Stimulated activated CD8-positive, alpha-beta memory T cell treated with anti-CD3 and anti-CD28 coated beads, Interleukin-7, amount 100 ng/mL, for 1 hour (primary cell): ENCODE measurements at places on chromosomes 7 and 10.

DNA sequence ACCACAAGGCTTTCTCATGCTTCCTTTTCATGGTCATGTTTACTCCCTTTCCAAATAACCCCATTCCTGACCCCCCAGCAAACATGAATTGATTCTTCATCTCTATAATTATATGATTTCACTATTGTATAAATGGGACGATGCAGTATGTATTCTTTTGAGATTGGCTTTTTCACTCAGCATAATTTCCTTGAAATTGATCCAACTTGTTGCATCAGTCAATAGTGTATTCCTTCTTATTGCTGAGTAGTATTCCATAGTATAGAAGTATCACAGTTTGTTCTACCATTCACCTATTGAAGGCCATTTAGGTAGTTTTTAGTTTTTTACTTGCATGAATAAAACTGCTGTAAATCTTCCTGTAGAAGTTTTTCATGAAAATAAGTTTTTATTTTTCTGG is 264.7 kb downstream of the BAMBI start:
- DNase-seq: no peak

GRCh38 chr10:49616421-49617101 is 2.7 kb downstream of the CHAT start:
- no peak for DNase-seq

DNA sequence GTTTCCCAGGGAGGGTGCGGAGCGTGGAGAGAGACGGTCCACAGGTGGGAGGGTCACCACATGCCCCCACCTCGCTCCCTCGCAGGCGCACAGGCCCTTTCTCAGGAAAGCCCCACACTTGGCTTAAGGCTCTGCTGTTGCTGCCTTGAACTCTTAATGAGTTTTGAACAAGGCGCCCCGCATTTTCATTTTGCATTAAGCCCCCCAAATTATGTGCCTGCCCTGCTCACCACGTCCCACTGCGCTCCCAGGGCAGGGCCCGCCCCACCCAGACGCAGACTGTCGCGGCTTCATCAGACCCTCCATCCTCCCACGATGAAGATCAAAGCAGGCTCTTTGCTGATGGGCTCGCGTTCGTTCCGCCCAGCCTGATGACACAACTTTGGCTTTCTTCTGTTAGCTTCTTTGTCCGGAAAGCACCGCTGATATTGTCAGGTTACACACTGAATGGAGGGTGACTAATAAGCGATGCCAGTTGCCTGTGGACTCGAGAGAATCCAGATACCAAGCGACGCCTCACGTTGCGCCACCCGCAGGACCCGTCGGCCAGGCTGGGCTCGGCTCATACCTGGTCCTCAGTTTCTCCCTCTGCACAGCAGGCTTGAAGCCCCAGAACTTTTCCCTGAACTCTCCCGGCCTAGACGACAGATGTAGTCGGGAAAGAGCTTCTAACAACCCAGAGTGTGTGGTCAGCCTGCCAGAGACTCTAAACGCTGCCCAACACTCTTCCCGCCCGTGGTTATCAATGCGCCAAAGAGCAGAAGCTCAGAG is 9.5 kb downstream of the CALML3 start:
- DNase-seq: no peak

GRCh38 chr10:61899997-61900828 is 1.3 kb upstream of the ARID5B start:
- DNase-seq: no peak

GRCh38 chr7:158044482-158044823 is 543.2 kb downstream of the PTPRN2 start:
- no peak for DNase-seq

GRCh38 chr10:128431083-128431482 is 304.9 kb upstream of the MKI67 start:
- DNase-seq: no peak

DNA sequence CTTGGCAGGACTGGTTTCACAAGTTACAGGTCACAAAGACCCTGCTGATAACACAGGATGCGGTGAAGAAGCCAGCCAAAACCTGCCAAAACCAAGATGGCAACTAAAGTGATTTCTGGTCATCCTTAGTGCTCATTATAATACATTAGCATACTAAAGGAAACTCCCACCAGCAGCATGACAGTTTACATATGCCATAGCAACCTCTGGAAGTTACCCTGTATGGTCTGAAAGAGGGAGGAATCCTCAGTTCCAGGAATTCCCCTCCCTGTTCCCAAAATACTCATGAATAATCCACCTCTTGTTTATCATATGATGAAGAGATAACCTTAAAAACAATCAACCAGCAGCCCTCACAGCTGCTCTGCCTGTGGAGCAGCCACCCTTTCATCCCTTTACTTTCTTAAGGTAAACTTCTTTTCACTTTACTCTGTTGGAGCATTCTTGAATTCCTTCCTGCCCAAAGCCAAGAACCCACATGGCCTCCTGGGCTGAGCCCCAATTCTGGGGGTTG is 21.9 kb downstream of the DPY19L1 start:
- DNase-seq: no peak

GRCh38 chr7:98638853-98639252 is 21.8 kb downstream of the NPTX2 start:
- DNase-seq: no peak

DNA sequence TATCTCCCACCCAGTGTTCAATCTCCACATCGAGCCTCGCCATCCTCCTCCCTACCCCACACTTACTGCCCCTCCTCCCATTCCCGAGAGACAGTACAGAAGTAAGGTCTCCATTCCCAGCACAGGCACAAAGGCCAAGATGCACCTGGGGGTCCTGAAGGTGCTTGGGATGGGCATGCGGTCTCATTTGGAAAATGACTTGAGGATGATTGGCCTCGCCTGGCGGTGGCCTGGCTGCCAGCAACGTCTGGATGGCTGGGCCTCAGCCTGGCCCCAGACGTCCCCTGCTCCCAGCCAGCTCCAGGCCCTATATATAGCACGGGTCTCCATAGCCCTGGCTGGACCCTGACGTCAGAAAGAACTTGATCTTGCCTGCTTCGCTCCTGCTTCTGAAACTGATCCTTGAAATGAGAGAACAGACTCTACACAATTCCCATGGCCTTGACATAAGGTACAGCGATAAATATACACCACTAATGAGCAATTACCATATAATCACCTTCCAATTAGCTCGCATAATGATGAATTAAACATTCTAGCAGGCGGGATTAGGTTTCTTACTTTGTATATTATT is 11.8 kb downstream of the EMX2 start:
- no peak for DNase-seq
